NCI-H1105 treated with DMSO at 0.1 percent for 48 hours (cell line): ENCODE measurements at places on chromosomes 11 and 22.

DNA sequence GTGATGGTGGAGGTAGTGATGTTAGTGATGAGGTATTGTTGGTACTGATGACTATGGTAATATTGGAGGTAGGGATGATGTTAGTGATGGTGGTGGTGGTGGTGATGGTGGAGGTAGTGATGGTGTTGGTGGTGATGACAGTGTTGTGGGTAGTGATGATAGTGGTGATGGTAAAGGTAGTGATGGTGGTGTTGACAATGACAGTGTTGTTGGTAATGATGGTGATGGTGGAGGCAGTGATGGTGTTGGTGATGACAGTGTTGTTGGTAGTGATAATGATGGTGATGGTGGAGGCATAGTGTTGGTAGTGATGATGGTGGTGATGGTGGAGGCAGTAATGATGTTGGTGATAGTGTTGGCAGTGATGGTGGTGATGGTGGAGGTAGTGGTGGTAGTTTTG lies 65.1 kb downstream of the MYO7A start:
- no peak for DNase-seq

DNA sequence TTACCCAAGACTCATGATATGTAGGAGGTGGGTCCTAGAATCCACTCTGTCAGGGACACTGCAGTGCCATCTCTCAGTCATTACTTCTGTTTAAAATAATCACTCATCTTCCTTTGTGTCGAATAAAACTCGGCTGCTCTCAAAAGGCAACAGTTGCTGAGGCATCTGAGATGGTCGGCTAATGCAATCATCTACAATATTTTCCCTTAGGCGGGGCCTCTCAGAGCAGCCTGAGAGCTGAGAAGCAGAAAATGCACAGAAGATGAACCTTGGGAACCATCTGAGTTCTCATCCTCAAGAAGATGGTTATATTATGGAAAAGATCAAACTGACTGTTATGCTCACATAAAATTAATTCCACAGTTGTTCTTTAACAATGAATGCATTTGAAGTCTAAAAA lies 1518.2 kb upstream of the TENM4 start:
- no peak for DNase-seq

GRCh38 chr22:39243439-39244135 lies 1.2 kb downstream of the PDGFB start:
- DNase-seq, result peak; percentile 5

DNA sequence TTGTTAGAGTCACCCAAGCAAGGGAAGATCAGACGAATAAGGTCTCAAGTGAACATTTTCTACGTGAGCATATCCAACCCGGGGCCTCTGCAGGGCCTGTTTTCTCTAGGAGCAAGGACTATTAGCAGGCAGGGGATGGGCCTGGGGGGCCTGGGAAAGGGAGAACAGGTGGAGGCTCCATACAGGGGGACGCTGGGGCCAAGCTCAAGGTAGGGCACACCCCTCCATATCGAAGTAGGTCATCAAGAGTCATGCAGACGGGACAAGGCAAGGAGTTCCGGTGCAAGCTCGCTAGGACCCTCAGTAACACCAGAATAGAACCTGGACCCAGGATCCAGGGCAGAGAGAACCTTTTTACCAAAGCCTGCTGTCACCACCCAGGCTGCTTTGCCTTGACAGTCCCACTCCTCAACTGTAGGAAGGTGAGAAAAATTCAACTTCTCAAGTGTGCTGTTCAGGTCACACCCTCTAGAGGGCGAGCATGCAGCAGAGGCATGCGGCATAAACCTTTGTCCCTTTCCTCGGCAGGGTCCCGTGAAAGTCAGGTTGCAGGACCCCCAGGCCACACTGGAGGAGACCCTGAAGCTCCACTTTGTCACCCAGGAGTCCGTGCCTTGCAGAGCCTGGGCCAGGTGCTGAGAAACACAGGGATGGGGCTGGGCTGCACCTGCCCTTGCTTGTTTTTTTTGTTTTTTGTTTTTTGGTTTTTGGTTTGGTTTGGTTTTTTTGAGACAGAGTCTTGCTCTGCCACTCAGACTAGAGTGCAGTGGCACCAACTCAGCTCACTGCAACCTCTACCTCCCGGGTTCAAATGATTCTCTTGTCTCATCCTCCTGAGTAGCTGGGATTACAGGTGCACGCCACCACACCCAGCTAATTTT lies 8.6 kb upstream of the APOBEC3B start:
- no peak for DNase-seq

DNA sequence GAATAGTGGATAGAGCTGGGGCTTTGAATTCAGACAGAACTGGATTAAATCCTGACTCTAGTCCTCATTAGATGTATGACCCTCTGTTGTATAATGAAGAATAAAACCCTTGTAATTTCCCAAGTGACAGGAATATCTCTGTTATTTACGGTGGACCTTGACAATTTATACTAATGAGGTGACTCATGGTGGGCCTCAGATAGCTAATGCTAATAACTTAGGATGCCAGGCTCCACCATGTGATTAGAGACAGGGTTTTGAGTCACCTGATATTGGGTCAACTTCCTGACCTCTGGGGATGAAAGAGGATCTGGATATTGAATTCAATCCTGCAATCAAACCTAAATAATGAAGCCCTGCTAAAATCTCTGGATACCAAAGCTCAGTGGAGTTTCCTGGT lies 33.6 kb downstream of the OSBP start:
- DNase-seq, result no peak

DNA sequence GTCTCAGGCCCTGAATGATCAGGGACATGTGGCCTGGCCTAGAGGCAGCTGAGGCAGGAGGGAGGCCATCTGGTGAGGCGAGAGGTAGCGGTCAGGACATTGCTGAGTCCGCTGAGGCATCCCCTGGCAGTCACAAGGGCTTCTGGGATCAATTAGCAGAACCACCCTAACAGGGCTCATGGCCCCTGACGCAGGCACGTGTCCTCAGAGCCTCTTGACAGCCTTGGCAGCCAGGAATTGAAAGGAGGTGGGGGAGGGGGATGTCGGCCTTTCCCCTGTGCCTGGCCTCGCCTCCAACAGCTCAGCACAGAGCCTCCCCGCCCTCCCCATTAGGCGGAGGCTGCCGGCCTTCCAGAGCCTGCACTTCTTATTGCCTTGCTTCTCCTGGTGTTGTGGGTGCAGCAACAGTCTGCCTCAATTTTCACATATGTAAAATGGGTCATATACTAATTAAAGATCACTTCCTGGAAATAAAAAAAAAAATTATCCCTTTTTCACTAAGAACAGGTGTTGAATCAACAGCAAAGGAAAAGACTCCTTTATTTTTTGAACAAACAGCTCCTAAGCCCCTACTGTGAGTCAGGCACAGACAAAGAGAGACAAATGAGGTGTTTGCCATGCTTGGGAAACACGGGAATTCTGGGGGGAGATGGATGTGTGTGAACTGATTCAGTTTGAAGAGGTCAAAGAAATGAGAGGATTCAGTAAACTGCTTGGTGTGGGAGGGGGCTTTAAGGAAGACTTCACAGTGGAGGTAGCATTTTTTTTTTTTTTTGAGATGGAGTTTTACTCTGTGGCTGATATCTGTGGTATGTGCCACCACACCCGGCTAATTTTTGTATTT lies 55.3 kb downstream of the NFAM1 start:
- peak; percentile 51 for DNase-seq

- no peak for DNase-seq
Observed at GRCh38 chr11:93403930-93404329, 73.4 kb downstream of the DEUP1 start.

GRCh38 chr11:16367252-16367651 lies 10.9 kb upstream of the SOX6 start:
- no peak for DNase-seq
